ENCODE measurements at places on chromosomes 2 and 18.
A peak's percentile ranks its signal among the peaks of the same experiment; 100 is the strongest.

DNA sequence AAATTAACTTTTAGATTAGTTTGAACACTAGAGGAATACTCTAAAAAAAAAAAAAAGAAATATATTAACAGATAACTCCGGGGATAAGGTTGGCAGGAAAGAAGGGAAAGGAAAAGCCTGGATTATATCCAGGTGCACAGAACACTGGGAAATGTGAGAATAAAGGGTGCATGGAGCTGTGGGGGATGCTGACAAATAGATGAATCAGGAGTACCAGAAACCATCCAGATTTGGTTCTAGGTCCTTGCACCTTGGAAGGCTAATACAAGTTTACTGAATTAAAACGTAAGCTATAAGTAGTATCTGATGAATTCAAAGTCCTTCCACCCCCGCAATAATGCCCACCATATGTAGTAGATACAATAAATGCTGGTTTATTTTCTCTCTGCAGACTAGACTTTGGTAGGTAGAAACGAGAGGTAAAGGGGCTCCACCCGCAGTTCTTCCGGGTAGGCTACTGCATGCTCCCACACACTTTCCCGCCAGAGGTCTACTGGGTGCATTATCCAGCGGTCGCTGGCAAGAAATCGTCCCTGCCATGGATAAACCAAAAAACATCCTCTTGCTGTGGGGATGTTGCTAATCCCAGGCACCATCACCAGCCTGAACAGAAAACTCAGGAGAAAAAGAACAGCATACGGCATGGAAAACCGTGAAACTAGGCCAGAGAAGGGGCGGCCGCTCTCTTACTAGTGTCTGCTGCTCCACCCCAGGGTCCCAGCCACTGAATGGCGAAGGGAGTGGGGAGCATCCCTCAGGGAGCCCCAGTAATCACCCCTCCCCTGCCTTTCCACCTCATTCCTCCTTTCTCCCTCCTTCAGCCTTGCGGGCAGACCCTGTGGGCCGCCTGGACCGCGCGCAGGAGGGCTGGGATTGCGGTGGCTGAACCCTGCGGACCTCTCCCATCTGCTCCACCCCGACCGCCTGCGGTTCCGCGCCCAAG is 1.5 kb downstream of the CNRIP1 start:
- peak; percentile 47 for DNase-seq

- no peak for DNase-seq
Measured at GRCh38 chr18:58125183-58125582, 81.2 kb downstream of the NEDD4L start.

DNA sequence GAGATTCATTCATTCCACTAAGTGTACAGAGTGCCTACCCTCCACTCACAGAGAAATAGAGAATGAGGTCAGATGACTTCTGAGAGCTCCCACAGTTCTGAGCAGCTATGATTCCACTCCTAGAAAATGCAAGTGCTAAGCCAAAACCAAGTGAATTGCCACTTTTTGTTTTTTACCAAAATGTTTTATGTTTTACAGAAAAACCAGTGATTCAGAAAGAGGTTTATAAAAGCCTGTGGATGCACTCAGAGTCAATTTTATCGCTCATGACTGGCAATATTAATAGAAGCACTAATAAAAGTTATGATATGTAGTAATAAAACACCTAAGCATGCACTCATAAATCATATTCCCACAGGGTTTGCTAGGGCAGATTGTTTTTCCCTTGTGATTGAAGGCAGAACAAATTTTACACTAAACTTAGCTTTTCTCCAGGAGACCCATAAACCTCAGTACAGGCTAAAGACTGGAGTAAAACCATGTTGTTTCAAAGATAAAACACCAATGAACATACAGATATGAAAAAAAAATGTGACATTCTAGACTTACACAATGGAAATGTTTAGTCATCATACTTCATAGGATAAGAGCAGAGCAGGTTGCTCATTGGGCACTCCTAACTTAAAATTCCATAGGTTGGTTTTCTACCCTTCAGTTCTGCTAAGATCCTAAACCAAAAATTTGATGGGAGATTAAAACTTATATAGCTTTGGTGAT is 67.5 kb downstream of the PDK1 start:
- DNase-seq, result no peak

DNA sequence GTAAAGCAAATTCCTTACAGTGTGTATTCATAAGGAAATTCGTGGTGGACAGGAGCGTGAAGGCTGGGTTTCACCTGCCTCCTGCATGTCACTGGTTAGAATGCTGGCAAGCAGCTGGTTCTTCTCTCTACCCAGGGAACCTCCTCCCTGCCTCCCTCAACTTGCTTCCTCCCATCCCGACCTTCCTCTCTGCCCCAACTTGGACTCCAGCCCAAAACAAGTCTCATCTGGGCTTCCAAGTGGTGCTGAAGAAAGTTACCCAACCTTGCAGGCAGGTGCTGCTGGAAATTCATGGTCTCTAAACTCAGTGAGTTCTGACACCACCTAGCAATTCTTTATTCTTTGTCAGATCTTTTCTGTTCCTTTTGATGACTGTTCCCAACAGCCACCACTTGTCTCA is 184.5 kb downstream of the BCL2 start:
- no peak for DNase-seq

DNA sequence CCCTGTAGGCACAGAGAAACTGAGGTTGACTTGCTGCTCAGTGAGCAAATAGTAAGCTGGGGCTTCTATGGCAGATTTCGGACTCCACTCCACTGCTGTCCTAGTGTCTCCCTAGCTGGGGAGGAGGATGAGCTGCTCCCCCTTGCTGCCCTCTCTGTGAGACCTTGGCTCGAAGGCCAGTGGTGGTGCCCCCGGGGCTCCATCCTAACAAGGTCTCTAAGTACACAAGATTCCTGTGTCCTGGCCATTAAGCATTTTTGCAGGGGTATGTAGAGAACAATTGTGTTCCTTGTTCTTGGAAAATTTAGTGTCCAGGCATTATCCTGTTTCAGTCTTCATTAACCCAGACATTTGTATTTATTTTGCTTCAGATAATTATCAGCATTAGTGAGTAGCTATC is 21.3 kb upstream of the BCL2L11 start:
- DNase-seq, result no peak

GRCh38 chr2:20067992-20068584 is 16.7 kb upstream of the LAPTM4A start:
- no peak for DNase-seq

DNA sequence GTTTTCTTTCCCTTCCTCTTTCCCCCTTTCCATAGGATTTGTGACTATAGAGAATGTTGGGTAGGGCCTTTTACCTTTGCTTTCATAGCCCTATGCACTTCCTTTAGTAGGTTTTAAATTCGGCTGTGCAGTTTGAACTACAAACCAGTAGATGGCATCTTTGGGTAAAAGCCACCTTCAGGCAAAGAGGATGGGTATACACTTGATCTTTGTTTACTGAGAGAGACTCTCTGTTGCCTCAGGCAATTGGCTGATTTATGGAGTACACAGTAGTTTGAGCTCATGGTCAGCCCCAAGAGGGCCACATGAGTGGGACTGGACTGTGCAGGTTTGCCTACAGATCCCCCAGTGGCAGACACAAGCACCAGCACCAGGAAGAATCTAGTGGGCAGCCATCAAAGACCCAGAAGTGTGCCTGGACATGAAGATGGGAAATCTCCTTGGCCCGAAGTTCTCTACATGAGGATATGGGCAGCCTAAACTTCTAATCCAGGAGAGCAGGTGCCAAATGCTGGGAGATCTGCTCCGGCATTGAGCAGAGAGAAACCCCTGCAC is 1304.3 kb upstream of the DDX18 start:
- DNase-seq, result no peak

GRCh38 chr2:65030476-65031332 is 25.5 kb upstream of the CEP68 start:
- DNase-seq, result no peak

- DNase-seq, result no peak
Measured at GRCh38 chr2:48048476-48049171, 142.3 kb upstream of the FBXO11 start.

- no peak for DNase-seq
Measured at GRCh38 chr2:168494190-168494711, 38.2 kb downstream of the CERS6 start.

DNA sequence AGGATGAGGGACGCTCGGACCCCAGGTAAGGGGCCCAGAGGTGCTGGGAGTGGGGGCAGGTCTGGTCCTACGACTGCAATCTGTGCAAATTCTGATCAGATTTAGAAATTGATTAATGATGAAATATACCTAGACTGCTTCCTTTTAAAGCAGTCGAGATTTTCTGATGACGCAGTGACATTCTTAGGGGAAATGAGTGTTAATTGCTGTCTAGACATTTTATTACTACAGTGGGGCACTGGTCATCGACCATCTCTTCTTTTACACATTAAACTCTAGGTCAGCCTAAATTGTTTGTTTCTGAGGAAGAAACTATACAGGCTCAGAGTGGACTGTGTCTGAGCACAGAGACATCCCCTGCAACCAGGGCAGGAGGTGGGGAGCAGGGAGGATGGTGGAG is 154.4 kb upstream of the SALL3 start:
- DNase-seq, result no peak

DNA sequence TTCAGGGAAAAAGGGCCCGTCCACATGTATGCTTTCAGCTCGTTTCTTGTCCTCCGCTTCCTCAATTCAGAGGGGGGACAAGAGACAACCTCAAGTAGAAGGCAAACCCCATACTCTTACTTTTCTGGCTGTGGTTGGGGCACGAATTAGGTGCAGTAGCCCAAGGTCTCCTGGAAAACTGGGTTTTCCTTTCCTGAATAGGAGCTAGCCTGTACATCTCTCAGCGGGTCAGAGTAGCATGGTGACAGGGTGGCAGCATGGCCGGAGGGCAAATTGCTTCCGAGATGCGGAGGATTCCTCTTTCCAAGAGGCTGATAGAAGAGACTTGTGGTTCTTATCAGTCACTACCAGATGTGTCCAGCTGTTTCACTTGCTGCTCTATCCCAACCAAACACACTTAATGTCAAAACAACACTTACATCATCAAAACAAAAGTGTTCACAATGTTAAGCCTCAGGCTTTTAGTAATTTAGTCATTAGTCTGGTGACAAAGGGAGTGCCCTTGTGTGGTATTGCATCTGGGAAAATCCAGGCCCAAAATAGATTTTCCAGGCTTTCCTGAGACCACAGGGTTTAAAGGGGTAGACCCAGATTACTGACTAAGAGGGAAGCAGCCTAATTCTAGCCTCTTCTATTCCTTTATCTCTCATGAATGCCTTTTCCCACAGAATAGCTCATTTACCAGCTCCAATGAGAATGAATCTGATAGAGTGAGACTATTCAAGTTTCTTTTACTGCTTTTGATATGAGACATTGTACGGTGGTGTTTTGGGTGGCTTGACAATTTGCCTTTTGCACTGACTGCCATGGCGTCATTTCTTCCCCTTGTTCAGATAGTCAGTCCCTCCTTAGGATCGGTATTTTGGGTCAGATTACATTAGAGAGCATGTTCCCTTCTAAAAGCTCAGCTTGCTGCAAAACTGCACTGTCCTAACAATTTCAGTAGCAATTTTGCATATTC is 162.0 kb downstream of the LTBP1 start:
- no peak for DNase-seq

DNA sequence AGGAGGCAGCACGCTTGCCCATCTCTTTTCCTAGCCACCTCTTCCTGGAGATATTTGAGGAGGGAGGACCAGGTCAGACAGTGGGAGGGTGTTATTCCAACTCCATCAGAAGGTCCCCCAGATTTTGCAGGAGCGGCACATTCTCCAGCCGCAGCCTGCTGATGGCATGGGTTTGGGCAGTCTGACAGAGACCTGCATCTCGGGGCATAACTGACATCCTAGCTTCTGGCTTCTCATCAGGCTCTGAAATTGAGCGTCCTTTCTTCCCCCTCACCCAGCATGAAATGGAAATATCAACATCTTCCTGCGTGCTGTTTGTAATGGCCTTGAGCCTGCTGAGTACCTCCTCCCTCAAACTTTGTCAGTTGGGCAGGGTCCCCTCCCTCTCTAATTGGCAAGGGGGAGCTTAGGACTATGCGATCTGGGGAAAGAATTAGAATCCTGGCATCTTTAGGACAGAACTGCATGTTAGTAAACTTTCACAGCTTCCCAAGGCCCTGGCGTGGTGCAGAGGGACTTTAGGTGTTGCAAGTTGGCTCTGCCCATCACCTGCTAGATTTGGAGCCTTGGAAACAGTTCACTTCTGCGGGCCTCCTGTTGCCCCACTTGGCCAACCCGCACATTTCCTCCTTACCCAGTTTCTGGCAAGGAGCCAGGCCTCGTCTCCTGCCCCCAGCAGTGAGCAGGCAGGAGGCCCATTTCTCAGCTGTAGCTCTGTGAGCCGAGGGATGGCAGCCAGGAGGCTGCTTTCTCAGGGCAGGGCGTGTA is 2.2 kb downstream of the ITM2C start:
- peak; percentile 68 for DNase-seq

DNA sequence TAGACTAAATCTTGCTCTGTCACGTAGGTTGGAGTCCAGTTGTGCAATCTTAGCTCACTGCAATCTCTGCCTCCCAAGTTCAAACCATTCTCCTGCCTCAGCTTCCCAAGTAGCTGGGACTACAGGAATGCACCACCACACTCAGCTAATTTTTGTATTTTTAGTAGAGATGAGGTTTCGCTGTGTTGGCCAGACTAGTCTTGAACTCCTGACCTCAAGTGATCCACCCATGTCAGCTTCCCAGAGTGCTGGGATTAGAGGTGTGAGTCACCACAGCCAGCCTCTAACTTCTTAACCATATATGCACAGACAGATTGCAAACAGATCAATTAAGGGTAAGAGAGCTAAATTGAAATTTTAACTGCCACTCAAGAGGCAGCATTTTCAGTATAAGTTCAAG is 22.1 kb upstream of the CNGA3 start:
- DNase-seq, result no peak

DNA sequence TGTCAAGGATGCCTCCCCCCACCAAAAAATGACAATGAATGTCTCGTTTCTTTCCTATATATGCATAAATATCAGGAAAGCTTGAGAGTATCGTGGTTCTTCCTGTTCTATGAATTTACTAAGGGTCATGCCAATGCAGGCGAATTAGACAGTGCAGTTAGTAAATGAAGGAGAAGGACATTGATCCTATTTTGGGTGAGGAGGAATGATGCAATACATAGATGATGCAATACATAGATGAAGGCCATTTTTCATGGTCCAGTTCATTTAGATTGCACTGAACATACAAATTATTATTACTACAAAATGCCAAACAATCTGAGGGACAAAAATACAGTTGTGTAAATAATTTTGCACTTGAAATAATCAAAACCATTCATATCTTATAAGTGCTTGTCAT is 1265.0 kb downstream of the LRP1B start:
- DNase-seq, result no peak

- DNase-seq, result no peak
Measured at GRCh38 chr2:149473521-149473920, 114.1 kb downstream of the MMADHC start.

GRCh38 chr2:204452464-204453023 is 92.7 kb upstream of the PARD3B start:
- DNase-seq, result no peak

GRCh38 chr18:25786758-25787157 is 303.7 kb downstream of the SS18 start:
- no peak for DNase-seq

Measured in dorsolateral prefrontal cortex (tissue), 122 donors.